ENCODE measurements at places on chromosomes 6 and 20.

DNA sequence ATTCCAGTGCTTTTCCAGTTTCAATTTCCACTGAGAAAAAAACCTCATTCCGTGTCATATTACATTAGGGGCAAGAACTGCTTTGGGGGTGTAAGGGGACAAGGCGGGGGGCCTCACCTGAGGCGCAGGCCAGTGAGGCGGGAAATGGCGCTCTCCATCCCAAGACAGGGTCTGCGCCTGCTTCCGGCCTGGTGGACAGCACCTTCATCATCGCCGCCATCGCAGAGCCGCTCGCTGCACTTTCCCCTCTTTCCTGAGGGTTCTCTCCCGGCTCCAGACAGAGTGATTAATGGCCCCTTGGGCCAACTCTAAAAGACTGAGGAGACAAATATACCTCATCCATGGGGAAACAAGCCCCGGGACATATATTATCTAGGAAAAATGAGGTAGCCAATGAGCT is 270.0 kb upstream of the SOX4 start:
- DNase-seq, result no peak

DNA sequence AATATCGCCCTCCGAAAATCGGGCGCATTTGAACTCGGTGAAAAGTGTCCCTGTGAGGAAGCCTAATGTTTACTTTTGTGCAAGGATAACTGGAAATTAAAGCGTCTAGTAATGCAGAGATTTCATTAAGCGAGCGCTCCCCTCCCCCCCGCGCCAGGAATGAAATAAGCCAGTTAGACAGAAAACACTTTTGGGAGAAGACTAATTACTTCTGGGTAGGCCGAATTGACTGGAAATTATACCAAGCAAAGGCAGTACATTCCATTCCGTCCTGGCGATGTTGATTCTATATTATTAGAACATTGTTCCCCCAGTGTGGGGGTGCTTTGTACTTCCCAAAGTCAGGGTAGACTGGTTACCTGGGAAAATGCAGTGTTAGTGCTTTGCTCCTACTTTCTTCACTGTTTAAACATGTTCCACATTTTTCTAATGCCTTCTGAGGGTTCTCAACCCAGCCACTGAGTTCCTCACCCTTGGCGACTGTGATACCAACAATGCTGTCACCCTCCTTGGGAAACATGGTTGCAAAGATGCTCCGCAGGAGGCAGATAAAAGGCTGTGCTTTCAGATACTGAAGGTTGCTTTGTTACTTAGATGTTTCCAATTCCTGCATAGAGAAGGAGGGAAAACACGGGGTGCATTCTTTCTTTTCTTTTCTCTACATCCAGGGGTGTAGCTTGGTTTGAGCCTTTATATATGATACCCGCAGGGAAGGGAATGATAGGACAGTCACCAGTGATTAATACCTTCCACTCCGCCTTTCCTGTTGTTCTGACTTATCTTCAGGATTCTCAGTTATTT is 2.6 kb downstream of the GJA1 start:
- peak; percentile 2 for DNase-seq

- no peak for DNase-seq
Measured at GRCh38 chr20:1973601-1974440, 20.0 kb downstream of the PDYN start.

GRCh38 chr6:2376429-2377355 is 131.3 kb upstream of the GMDS start:
- no peak for DNase-seq

DNA sequence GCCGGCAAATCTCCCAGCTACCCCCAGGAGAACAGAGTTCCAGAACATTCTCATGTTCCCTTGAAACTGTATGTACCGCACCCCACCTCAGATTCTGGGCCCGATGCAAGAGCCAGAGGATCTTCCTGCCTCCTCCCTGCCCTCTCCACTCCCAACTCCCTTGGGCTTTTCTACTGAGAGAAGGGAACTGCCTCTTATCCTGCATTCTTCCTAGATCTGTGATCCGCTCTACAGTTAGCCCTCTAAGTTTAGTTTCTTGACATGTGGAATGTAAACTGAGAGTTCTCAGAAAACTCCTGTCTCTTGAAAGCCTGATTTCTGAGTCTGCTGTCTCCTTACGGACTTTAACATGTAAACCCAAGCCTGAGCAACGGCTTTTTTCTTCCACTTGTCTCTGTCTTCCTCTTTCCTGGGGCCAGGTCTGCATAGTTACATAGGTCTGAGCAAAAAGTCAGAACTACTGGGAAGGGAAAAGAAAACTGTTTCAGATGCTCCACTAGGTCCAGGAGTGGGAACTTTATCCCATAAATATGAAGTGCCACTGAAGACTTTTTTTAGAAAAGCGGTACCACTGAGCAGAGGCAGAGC is 86.5 kb upstream of the TNFAIP3 start:
- DNase-seq, result no peak

DNA sequence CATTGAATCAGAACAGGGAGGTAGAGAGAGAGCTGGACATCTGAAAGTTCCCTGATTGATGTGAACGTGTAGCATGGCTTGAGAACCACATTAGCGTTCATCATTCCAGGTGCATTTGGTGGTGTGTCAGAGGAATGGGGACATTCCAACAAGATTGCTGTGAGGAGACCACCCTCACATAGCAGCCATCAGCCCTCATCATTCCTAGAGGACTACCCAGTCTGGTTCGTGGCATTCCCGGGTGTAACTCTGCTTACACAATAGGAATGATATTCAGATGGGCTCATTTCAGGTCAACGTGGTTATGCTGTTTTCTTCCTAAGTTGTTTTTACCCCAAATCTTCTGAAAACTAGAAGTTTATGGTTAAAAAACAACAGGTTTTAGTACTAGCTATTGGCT is 62.2 kb upstream of the KLHL31 start:
- DNase-seq, result no peak

GRCh38 chr6:39430871-39431523 is 108.5 kb upstream of the KCNK16 start:
- DNase-seq, result peak; percentile 71

DNA sequence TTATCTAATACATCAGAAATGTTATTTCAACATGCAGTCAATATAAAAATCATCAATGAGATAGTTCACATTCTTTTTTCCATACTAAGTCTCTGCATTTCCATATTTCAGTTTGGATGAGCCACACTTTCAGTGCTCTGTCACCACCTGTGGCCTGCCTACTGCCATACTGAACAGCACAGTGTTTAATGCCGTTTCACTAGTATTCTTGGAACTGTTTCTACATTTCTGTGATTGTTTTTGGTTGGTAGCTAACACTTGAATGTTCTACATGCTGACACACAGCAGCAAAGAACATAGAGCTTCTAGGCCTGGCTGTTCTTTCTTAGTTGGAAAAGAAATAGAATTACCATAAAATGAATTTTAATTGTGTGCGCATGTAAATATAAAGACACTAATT is 61.4 kb upstream of the KIF25 start:
- no peak for DNase-seq

DNA sequence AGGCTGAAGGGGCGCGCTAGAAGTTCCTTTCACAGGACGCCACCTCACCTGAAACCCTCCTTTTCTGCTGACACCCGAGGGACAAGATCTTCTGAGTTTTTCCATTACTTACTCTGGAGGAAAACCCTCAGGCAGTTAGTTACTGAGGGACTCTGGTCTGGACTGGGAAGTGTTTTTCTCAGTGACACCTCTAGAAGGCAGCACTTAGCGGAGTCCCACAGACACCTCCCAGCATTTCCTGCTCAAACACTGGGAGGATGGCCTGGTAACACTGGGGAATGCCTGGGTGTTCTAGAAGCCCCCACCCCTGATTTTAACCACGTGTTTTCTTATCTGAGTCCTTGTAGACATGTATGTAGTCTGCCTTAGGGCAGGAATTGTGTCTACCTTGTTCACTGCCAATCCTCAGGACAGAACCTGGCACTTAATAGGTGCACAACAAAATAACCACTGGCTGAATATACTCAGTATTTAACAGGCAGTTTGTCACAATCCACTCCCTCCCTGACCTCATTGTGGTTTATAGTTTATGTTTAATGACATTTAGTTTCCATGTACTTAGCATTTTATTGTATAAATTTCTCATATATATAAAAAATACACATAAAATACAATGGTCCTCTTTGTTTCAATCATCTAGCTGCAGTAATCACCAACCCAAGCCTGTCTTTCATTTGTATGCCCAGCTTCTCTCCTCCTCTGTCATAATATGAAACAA is 4.8 kb downstream of the GSTA3 start:
- no peak for DNase-seq

DNA sequence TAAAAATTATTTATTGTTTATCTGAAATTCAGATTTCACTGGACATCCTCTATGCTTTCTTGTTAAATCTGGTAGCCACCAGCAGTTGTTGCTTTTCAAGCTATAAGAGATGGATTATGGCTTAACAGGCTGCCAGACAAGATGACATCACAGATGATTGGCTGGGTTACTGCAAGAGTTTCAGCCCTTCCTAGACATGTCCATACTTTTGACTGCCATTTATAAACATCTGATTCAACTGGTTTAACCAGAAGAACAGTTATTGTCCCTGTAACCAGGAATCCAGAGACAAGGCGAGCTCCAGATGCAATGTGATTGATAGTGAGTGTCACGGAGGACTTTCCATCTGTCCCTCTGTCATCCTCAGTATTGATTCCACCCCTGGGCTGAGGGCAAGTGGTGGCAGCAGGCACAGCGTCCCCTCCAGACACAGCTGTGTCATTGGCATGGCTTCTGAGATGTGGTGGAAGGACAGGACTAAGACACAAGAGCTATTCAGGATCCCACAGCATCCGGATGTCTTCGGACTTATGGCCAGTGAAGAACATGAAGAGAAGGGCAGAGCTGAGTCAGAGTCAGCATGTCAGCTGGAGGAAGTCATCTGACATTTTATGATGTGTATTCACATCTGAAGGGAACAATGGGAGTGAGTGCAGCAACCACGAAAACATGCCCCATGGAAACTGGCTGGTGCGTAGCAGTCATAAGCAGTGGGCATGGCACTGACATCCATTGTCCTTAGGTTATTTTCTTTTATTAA is 284.5 kb upstream of the CDYL start:
- no peak for DNase-seq

- DNase-seq, result no peak
Measured at GRCh38 chr20:49545572-49545971, 22.4 kb downstream of the PTGIS start.

DNA sequence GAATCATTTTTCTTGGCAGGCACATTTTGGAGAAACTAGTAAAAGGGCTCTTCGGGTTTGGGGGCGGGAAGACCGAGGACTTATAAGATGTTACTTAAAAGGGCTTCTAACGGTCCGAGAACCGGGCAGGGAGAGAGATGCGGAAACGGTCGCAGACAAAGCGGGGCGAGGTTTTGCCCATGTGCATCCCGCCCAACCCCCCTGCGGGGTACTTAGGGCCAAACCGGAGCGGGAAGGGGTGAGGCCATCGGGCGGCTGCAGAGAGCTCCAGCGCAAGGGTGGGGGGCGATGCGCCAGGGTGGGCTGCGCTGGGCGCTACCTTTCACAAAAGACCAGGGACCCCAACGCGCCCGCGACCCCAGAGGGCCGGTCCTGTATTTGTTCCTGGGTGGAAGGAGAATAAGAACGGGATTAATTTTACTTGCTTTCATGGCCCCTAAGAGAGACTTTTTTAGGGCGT is 616 bp downstream of the TUBB start:
- peak; percentile 53 for DNase-seq

DNA sequence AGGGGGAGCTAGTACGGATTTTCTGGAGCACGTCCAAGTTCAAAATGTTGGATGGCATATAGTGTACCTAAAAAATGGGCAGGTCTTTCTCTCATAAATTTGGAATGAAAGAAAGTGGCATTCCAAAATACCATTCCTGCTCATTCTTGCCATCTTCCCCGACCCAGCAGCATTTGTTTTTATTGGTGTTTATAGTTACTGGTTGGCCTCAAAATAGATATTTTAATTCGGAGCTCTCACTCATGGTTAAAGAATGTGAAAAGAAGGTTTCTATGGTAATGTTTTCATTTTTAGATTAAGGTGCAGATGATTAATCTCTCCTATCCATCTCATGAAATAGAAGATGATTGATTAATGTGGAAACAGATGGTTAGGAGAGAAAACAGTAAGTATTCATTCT is 204.5 kb downstream of the HIVEP2 start:
- DNase-seq, result peak; percentile 61

DNA sequence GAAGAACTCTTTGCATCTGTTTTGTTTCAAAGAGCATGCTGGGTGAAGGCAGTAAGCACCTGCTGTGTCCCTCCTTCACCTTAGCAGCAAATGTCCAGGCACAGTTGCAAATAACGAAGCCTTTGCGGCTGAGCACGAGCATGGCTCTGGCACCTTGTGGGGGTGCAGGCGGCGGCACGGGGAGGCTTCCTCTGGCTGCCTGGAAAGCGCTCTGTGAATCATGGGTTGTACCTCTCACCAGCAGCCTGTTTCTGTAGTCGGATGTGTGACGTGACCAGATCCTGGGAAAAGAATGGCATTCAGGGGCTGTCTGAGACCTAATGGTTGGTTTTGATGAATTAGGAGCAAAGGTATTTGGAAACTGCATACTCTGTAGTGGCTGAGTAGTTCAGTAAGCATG is 144.8 kb downstream of the DTNBP1 start:
- DNase-seq, result no peak

DNA sequence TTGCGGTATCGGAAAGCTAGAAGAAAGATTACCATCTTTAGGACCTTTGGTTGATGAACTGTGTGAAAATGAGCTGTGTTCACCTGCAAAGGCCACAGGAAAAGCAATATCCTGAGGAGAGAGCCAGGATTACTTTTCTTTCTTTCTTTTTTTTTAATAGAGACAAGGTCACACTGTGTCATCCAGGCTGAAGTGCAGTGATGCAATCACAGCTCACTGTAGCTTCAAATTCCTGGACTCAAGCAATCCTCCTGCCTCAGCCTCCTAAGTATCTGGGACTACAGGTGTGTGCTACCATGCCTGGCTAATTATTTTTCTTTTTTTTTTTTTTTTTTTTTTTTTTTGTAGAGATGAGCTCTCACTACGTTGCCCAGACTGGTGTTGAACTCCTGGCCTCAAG is 17.2 kb downstream of the FAM184A start:
- no peak for DNase-seq

- no peak for DNase-seq
Measured at GRCh38 chr20:47351643-47352331, 4.7 kb downstream of the ZMYND8 start.

DNA sequence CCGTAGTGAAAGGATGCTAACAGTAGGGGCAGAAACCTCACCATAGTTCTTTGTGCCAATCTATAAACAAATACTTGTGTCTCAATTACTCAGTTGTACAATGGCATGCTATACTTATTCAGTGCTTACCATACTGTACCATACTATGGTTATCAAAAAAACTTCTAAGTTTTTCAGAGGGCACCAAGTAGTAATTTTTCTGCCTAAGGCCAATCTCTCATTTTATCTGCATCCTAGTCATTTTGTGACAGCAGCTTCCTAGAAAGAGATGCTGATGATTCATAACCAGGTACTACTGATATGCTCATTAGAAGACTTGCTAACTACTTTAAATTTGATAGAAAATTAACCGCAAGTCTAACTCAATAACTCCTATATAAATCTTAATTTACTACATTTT is 42.9 kb downstream of the TMEM244 start:
- DNase-seq, result no peak

- no peak for DNase-seq
Measured at GRCh38 chr6:37537548-37537947, 37.9 kb upstream of the CCDC167 start.

Measured in PC-9 (cell line).